Amniotic epithelial cell (primary cell): ENCODE measurements at places on chromosomes 5 and 9.

- DNase-seq: no peak
Observed at GRCh38 chr9:134570711-134571325, 70.8 kb upstream of the COL5A1 start.

DNA sequence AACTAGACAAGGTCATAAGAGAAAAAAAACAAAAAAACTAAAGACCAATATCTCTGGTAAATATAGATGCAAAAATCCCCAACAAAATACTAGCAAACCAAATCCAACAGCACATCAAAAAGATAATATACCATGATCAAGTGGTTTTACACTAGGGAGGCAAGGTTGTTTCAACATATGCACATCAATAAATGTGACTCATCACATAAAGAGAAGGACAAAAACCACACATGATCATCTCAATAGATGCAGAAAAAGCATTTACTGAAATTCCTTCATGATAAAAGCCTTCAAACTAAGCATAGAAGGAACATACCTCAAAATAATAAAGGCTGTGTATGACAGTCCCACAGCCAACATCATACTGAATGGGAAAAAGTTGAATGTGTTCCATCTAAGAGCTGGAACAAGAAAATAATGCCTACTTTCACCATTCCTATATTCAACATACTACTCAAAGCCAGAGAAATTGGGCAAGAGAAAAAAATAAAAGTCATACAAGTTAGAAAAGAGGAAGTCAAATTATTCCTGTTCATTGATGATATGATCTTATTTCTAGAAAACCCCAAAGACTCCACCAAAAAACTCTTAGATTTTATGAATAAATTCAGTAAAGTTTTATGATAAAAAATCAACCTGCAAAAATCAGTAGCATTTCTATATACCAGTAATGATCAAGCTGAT lies 72.2 kb upstream of the FAM169A start:
- DNase-seq: peak; percentile 74

- DNase-seq: no peak
Observed at GRCh38 chr5:40436535-40437237, 243.0 kb upstream of the PTGER4 start.

GRCh38 chr5:34007201-34007620 lies 639 bp downstream of the AMACR start:
- DNase-seq: no peak

DNA sequence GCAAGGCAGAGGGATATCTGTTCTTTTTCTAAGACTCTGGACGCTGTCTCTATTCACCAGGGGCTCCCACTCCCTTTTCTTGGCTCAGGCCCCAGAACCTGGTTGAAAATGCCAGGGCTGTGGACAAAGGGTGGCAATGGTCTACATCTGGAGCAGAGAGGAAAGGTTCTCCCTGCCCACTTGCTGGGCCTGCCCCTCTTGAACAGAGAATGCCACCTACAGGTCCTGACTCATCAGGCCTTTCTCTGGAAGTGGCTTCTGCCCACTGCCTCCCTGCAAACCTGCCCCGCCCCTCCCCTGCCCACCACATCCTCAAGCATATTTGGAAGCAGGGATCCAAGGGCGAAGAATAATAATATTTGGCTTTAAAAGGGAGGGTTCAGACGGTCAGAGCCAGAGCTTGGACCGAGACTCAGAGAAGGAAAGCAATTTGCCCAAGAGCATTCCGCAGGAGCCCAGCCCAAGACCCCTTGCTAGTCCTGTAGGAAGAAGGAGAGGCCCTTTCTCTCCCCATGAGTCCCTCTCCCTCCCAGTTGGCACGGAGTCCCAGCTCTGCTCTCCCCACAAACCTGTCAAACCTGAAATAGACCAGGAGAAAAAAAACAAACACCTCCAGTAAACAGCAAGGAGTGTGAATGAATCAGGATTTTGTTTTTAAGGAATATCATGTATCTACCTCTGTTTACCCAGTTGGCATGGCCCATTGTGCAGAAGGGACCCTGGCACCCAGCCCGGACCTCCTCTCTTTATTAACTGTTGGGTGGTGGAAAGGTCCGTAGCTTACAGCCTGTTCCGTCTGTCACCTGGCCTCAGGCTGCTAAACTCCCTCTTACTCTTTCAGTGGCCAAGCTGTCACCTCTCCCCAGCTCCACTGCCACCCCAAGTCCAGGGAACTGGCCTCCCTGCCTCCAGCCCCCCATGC lies 37.7 kb upstream of the STXBP1 start:
- peak; percentile 52 for DNase-seq

DNA sequence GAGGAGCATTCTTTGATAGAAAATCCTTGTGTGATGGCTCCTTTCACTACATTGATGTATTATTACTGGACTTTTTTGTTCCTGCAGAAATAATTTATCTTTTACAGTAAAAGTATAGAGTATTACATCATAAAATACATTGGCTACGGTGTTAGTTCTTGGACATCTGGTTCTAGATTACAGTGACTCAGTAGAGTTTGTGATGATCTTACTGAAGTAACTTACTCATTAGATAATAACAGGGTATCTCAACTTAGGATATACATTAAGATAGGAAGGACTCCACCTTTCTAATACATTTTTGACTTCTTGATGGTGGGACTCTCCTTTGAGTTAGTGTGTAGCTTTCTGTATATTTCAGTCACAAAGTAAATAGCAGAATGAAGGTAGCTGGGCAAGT lies 59.1 kb downstream of the ZNF462 start:
- DNase-seq: peak; percentile 42

GRCh38 chr9:113484258-113484730 lies 20.8 kb downstream of the RGS3 start:
- no peak for DNase-seq

- DNase-seq: no peak
Observed at GRCh38 chr5:169185626-169186025, 115.3 kb downstream of the SLIT3 start.

- DNase-seq: no peak
Observed at GRCh38 chr9:108857572-108857971, 1.8 kb upstream of the ACTL7B start.

DNA sequence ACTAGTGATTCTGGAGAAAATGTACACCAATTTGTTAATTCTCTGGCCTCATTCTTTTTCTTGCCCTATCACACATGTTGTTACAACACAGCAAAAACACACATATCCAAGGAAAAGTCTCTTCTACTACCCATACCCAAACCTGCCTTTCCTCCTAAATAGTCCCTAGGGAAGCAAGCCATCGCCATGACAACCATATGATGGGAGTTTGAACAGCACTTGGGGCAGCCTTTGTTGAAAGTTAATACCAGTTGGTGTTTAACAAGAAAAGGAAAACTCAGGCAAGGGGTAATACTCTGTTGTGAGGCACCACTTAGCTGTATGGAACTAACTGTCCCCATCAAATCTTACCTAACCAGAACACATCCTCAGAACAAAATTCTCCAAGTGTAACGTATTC lies 1.7 kb downstream of the TRPM3 start:
- DNase-seq: no peak

DNA sequence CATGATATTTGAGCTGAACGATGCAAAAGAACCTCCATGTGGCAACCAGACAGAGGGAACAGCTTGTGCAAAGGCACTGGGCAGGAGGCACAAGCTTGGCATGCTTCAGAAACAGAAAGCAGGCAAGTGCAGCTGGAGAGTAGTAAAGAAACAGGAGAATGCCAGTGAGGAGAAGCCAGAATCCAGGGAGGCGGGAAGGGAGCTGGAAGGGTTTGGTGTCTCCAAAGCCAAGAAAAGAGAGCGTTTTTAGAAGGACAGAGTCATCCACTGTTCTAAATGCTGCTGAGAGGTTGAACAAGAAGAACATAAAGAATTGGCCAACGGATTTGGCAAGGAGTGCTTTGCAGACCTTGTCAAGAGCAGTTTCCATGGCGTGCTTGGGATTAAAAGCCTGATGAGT lies 124.7 kb downstream of the TLE1 start:
- DNase-seq: no peak

DNA sequence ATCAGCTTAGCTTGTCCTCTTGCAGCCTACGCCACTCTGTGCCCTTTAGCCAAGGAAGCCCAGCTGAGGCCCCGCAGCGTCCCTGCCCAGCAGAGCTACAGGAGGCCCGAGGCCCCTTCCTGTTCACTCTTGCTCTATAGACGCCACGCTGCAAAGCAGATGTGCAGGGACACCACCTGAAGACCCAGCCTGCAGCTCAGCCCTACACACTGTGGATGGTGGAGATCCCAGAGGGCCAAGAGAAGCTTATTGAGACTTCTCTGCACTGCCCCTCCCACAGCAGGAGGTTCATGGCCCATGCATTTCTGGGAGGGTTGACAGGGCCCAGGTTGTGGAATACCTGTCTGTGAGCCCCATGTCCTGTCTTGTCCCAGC lies 33.6 kb downstream of the IRF1 start:
- DNase-seq: no peak

DNA sequence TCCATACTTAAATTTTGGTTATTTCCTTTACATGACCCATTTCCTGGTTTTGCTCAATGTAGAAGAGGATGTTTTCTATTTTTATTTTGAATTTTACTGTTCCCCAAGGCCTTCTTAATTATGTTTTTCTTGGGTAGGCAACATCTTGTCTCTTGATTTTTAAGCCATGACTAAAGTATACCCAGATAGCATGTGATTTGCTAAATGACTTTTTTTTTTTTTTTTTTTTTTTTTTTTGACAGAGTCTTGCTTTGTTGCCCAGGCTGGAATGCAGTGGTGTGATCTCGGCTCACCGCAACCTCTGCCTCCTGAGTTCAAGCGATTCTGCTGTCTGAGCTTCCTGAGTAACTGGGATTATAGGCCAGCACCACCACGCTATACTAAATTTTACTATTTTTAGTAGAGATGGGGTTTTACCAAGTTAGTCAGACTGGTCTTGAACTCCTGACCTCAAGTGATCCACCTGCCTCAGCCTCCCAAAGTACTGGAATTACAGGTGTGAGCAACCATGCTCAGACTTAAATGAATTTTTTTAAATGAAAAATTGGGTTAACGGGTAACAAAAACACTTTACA lies 198.6 kb upstream of the DAB2 start:
- DNase-seq: peak; percentile 27

GRCh38 chr5:116281309-116281708 lies 196.5 kb downstream of the COMMD10 start:
- no peak for DNase-seq

GRCh38 chr5:172906888-172907287 lies 52.3 kb upstream of the RPL26L1 start:
- peak; percentile 41 for DNase-seq

DNA sequence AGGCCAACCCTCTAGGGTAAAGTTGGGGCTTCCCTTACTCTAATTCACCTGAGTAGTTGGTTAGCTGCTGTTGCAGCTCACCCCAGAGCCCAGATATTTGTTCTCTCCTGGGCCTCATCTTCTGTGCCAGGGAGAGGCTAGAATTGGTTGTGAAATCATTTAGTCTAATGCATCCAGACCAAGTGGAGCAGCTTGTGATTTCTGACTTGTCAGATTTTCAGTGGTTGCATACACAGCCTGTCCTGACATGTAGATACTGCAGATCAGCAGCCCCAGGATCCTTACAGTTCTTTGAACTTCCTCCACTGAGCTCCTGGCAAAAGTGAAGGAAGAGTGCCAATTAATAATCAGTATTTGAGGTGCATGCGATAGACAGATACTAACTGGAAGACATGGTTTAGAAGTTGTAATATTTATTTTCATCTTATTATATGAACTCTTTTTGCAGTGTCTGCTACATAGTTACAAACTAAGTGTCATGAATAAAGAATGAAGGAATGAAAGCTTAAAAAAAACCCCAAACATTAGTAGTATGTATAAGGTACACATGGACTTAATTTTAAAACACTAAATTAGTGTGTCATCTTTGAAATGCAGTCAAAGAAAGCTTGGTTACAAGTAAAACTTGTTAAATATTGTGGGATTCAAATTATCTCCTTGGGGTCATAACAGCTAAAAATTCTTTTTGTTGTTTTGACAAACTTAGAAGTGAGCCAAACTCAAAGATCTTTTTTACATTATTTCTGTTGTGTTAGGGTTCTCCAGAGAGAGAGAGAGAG lies 128.5 kb downstream of the VPS13A start:
- peak; percentile 73 for DNase-seq

DNA sequence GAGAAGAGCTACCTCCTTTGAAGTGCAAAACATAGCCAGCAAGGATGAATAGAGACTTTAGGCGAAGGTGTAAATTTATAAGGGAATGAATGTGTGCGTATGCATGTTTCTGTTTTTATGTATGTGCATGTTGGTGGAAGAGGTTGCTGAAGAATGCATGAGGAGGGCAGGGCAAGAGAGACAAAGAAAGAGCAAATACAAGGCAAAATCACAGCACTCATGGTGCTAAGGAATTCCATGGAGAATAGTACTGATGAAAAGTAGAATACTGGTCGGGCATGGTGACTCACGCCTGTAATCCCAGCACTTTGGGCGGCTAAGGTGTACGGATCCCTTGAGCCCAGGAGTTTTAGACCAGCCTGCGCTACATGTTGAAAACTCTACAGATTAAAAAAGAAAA lies 762.1 kb upstream of the PTPRD start:
- no peak for DNase-seq

DNA sequence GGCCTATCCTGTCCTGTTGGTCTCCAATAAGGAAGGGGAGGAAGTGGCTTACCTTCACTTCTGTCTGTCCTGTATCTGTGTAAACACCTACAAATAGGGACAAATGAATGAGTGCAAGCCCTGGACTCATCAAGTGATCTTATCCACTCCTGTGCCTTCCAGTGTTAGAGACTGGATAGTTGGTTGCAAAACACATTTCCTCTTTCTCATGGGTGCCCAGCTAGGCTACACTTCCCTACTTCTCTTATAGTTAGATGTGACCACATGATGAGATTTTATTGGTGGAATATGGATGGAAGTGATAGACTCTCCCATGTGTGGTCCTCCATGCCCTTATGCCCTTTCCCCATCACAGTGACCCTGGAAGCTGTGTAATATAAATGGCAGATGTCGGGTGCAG lies 16.9 kb upstream of the PFDN1 start:
- no peak for DNase-seq

- DNase-seq: no peak
Observed at GRCh38 chr5:1723476-1723875, 76.2 kb downstream of the MRPL36 start.

DNA sequence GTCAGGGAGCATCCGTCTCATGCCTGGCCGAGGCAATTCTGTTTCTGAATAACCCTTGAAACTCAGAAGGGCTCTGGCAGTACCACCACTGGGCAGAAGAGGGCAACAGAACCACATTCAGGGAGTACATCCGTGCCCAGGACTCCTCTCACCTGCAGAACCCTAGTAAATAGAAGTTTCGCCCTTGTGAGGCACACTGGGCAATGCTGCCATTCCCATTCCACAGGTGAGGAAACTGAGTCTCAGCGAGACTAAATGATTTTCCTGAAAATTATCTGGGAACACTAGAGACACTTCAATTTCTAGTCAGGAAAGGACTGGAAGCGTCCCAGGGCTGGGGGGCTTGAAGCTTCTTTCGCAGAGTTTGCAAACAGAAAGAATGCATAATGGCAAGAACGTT lies 74.7 kb downstream of the FGF1 start:
- DNase-seq: peak; percentile 61

DNA sequence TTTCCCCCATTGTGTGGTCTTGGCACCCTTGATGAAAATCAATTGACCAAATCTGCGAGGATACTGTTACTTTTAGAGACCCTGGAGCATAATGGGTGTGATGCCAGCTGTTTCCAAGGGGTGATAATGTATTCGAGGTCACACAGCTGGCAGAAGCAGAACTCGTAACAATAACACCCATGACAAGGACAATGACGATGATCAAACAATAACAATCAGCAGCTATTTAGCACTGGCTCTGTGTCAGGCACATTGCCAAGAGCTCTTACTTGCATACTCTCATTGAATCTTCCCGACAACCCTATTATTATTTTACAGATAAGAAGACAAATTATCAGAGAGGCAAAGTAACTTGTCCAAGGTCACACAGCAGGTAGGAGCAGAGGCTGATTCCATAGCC lies 223.7 kb upstream of the MSX2 start:
- no peak for DNase-seq
